ENCODE measurements at places on chromosomes 12 and 14.

DNA sequence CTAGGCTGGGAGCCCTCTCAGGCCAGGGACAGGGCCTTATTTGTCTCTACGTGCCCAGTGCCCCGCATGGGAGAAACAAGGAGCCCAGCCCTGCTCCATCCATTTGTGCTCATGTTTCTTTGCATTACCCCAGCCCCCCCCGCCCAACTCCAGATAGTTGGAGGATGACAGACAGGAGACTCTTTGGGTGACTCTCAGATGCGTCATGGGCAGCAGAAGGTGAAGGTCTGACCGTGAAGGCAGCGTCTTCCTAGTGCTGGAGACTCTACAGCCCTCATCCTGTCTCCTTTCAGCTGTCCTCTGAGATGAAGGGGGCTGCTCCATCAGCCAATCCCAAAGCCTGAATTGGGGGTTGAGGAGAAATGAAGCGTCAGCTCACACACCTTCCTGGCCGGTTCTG is 283 bp upstream of the PSMB11 start:
- no peak for DNase-seq

DNA sequence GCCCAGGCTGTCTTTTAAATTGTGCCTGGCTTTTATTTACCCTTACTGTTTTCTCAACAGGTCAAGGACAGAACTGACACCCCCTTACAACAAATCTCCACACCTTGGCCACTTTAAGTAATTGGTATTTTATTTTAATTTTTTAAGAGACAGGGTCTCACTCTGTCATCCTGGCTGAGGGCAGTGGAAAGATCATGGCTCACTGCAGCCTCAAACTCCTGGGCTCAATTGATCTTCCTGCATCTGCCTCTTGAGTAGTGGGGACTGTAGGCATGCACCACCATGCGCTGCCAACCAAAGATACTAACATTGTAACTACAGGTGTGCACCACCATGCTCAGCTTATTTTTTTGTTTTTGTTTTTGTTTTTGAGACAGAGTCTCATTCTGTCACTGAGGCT is 109.8 kb downstream of the PTPN11 start:
- DNase-seq: no peak

DNA sequence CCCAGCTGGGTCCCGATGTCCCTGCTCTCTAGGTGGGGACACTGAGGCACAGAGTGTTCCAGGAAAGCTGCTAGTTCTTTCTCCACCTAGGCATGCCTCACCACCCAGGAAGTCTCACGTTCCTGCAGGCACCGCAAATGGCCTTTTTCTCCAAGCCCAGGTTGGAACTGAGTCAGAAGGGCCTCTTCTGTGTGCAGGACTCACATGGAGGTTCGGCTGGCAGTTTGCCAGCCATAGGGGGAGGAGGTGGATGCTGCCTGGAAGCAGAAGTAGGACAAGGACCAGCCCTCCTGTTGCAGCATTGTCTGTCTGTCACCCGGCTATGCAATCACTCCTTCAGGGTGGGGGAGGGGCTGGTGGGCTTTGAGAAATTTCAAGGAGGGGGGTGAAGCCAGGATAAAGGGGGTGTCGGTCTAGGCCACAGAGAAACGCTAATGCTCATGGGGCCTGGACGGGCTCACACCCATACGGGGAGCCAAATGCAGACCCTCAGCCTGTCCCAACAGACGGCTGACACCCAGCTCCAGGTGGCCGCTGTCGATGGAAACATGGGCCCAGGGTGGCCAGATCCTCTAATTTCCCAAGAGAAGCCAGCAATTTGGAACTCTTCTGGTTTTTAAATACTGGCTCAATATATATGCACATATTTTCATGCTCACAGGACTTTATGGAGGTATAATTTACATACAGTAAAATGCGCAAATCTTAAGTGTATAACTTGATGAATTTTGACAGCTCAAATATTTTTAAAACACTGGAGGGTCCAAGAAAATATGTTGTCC is 120.5 kb downstream of the PHETA1 start:
- DNase-seq: no peak

DNA sequence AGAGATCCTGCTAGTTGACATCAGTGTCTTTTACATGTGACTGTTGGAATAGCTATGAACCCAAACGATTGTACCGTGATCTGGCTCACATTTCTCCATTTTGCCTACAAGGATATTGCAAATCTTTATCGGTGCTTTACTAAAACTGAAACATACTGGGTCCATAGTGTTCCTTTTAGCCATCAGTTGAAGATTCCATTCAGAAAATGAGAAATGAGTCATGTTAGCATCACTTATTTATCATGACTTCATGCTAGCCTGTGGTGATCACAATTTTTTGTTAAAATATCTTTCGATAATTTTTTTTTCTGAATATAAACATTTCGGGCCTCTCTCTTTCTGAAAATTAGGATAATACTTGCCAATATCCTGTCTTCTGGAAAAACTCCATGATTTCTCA is 210.3 kb downstream of the EGLN3 start:
- DNase-seq: no peak

GRCh38 chr12:131413006-131413405 is 297.9 kb upstream of the SFSWAP start:
- DNase-seq: no peak

- DNase-seq: no peak
These were observed 6.8 kb downstream of the EMP1 start for GRCh38 chr12:13203034-13203922.

GRCh38 chr12:19988459-19988873 is 379.9 kb upstream of the PDE3A start:
- DNase-seq: no peak

GRCh38 chr14:22602862-22603261 is 4.8 kb downstream of the ABHD4 start:
- DNase-seq: no peak

- DNase-seq: no peak
These were observed 342.9 kb downstream of the PAWR start for GRCh38 chr12:79347866-79348265.

GRCh38 chr14:60984196-60984595 is 3.2 kb downstream of the SLC38A6 start:
- no peak for DNase-seq
